ENCODE measurements at places on chromosomes 3 and 15.

DNA sequence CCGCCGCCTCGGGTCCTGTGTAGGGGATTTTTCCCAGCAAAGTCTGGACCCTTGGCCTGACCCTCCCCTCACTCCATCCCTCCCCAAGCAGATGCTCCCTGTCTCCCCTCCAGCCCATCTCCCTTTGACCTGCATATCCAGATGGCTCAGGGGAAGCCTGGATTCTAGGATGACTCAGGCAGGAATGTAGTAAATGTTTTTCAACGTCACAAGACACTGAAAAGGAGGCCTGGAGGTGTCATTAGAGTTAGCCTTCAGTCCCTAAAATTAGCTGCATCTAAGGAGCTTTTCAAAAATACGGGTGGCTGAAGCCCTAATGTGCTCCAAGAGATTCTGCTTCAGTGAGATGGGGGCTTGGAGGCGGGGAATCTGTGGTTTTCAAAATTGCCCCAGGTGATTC is 7.2 kb downstream of the ACAN start:
- DNase-seq, result no peak

GRCh38 chr3:66383998-66384745 is 116.7 kb downstream of the LRIG1 start:
- DNase-seq, result no peak

DNA sequence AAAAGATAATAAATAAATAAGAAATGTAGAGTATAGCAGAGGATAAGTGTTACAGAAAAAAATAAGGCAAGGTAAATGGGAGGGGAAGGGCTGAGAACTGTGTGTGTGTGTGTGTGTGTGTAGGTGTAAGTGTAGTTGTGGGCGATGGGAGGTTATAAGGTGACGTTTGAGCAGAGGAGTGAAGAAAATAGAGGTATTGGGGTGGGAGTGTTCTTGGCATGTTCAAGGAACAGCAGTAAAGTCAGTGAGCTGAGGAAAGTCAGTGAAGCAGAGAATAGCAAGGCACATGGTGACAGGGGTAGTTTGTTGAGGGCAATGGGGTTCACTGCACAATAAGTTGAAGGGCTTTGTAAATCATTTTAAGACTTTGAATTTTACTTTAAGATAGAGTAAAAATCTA is 30.9 kb upstream of the ZNF148 start:
- no peak for DNase-seq

DNA sequence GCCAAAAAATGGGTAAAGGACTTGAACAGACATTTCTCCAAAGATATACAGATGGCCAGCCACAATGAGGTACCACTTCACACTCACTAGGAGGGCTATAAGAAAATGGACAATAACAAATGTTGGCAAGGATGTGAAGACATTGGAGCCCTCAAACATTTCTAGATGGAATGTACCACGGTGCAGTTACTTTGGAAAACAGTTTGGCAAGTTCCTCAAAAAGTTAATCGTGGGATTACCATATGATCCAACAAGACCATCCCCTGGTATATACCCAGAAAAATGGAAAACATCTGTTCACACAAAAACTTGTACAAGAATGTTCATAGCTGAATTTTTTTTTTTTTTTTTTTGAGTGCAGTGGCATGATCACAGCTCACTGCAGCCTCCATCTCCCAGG is 15.9 kb upstream of the HRH1 start:
- no peak for DNase-seq

DNA sequence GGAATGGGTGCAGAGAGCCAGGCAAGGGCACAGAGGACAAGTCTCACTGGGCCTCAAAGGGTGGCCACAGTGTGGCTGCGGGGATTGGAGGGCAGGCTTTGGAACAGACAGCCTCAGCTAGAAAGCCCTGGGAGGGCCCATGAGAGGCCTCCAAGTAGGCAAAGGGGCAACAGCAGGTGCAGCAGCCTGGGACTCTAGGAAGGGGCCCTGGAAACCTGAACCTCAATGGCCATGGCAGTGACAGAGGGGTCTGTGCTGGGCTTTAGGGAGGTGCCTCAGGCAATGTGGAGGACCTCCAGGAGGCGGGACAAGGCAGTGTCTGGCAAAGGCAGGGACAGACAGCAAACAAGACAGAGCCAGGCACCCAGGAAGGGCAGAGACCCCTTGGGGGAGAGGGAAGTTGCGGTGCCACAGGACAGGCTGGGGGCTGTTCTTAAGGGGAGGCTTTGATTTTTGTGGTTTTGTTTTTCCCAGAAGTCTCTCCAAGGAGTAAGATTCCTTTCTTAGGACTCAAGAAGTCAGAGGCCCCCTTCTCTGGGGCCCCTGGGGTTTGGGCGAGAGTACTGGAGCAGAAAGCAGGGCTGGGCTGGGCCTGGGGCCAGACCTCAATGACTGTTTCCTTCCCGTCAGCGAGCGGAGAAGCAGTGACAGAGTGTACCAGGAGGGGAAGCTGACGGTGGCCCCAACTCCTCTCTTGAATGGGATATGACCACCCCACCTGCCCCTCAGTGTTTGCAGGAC is 9.7 kb downstream of the STOML1 start:
- DNase-seq, result no peak

DNA sequence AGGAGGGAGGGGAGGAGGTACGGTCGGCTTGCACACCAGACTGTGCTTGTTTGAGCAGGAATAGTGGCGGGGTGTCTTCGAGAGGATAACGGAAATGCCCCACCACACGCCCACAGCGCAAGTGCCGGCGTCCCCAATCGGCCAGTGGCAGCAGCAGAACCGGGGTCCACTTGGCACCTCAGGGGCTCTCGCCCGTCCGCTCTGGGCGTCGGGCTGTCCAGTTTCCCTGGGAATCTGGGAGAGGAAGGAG is 53.7 kb downstream of the CCDC54 start:
- no peak for DNase-seq

DNA sequence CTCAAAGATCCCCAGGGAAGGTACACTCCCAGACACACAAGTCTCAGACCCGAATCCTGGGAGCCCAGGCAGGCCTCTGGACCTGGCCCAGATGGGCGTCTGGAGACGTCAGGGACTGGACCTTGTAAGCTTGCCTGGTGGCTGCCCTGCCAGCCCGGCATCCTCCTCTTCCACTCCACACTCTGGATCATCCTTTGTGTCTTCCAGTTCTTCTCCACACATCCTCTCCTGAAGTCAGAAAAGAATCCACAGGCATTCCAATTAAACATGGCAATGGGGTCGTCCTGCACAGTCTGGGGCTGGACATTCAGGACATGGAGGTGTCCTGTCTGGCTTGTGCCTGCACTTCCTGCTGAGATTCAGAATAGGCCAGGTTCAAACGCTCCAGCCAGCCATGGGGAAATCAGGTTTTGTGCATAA is 208.8 kb upstream of the IGF1R start:
- DNase-seq, result no peak

DNA sequence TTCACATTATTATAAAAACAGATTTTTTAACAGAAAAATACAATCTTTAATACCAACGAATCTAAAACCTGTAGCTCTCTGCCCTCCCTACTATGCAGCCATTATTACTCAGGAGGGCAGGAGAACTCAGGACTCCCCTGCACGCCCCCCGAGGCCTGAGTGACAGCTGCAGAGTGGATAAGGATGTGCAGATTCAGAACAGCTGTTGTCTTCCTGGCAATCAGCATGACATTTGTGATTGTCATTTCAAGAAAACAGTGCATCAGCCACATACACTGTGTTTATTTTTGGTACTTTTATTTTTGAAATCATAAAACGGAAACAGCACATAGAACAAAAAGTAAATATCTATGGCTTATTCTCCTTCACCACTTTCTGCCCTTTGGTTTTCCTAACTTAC is 450.8 kb downstream of the OCA2 start:
- no peak for DNase-seq

- DNase-seq, result no peak
Measured at GRCh38 chr3:136547293-136547692, 204.9 kb downstream of the STAG1 start.

GRCh38 chr15:88220443-88221335 is 35.9 kb downstream of the NTRK3 start:
- no peak for DNase-seq

DNA sequence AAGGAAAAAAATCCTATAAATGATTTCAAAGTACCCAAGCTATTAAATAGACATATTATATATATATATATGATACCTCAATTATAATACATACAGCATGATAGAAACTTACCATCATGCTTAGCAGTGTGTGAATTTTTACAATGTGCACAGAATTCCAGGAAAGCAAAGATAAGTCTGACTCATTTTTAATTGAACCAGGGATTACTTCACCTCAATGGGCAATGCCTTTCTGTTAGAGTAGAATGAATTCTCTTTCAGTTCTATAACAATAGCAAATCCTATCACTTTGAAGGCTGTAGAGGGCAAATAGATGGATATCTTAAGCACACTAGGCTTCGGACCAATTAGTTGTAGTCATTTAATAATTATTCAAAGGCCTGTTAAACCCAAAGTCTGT is 54.8 kb upstream of the P3H2 start:
- no peak for DNase-seq

GRCh38 chr3:168001244-168001643 is 94.5 kb downstream of the GOLIM4 start:
- DNase-seq, result no peak
